CD14-positive monocyte (primary cell): ENCODE measurements at places on chromosomes 2 and 18.

GRCh38 chr2:120794716-120795115 lies 59.0 kb downstream of the GLI2 start:
- no peak for DNase-seq

GRCh38 chr2:157233506-157233905 lies 24.0 kb upstream of the GALNT5 start:
- DNase-seq = no peak

DNA sequence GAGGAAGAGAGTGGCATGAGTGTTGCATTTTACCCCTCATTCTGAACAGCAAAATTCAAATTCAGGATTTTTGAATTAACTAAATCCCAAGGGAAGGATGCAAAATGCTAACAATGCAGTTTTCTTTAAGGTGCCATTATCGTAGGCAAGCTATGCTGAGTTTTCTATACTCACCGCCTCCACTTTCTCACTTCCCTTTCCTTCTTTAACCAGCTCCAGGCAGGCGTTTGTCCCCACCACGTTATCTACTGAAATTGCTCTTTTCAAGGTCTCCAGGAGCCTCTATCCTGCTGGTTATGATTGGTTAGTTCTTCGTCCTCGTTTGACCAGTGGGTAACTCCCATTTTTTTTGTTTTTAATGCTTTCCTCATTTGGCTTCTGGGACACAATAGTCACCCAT lies 1.8 kb upstream of the CPO start:
- no peak for DNase-seq

DNA sequence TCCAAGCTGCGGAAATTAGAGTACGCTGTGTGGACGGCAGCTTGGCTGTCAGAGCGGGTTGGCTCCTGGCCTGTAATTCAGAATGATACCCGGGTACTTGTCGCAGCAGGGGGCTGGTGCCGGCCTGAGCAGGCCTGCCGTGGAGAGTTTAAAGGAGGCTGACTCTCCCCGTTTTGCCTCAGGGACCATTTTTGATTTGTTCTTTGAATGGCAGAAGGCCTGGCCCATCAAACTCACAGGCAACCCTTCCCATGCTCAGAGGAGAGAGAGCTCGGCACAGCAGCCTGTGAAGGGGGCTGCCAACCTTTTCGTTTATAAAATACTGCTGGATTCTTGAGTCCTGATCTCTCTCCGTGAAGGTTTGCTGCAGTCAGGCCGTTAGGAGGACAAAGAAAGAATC lies 151.3 kb downstream of the KLHL29 start:
- no peak for DNase-seq

DNA sequence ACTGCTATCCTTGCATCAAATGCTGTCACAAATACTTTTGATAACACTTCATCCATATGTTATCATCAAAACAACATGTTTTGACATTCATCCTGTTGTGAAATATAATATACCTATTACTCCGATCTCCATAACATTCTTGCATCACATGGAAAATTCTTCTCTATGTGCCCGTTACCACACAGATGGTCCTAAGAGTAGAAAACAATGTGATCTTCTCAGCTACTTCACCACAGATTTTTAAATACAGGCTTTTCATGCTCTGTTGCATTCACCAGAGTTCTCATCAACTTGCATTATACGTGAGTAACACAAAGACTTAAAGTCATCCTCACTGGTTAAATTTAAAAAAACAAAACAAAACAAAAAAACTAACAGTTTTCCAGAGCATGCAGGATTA lies 1603.3 kb upstream of the ZEB2 start:
- DNase-seq = no peak

DNA sequence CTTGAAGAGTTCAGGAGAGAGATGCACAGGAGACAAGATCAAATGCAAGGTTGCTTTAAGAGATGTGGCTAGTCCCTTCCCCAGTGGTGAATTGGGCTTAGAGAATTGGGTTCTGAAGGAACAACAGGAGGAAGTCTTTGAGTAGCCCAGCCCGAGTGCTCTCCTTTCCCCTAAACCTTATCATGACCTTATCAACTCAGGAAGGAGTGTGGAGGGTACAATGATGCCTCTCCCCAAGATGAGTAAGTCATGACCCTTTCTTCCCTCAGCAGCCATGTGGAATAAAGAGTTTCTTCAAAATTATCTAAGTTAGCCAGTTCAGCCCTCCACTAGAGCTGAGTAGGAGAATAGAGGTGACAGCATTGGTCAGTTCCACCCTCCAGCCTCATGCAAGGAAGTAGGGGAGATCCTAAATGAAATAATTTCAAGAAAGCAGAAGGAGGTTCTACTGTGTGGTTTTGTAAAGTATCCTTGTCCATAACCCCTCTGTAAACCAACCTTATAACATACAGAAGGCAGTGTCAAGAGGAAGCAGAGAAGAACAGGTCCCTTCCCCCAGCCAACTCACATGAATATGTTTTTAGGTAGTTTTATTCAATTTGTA lies 88.4 kb downstream of the ARHGAP15 start:
- peak; percentile 47 for DNase-seq

DNA sequence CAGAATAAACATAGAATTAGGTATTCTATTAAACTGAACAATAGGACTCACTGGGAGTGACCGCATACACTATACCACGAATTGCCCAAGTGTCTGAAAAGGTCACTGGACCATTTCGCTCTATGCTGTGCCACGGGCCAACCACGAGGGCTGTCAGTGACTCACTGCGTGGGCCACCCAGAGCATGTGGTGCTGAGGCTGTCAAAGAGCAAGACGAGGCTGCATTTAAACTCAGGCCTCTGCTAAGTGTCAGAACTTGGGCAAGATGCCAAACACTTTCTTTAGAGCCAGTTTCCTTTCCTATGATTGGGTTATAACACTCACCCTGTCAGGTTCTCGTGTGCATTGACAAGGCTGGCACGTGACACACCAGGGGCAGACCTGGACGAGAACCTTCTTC lies 97.5 kb downstream of the SH3YL1 start:
- DNase-seq = no peak

GRCh38 chr2:186477790-186478189 lies 8.3 kb upstream of the ZC3H15 start:
- DNase-seq = peak; percentile 48

DNA sequence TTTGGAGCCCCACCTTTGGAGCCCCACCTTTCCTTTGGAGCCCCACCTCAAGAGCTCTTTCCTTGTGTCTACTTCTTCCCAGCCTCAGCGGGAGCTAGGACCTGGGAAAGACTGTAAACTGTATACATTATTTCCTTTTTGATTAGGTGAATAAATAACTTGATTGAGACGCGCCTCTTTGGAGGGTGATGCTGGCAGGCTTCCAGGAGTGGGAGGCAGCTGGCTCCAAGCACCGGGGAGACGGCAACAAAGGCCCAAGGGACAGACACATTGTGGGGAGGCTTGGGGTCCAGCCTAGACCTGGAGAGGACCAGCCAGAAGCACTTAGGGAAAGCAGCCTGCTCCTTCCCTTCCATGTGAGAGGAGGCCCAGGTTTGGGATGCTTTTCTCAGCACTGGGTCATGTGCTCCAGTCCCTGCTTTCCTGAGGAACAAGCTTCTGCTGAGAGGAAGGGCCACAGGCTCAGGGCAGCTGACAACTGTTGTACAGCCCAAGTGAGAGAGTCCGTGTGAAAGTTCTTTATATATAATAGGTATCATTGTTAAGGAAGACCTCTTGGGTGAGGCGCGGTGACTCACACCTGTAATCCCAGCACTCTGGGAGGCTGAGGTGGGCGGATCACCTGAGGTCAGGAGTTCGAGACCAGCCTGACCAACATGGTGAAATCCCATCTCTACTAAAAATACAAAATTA lies 297.2 kb upstream of the SLC14A2 start:
- no peak for DNase-seq

DNA sequence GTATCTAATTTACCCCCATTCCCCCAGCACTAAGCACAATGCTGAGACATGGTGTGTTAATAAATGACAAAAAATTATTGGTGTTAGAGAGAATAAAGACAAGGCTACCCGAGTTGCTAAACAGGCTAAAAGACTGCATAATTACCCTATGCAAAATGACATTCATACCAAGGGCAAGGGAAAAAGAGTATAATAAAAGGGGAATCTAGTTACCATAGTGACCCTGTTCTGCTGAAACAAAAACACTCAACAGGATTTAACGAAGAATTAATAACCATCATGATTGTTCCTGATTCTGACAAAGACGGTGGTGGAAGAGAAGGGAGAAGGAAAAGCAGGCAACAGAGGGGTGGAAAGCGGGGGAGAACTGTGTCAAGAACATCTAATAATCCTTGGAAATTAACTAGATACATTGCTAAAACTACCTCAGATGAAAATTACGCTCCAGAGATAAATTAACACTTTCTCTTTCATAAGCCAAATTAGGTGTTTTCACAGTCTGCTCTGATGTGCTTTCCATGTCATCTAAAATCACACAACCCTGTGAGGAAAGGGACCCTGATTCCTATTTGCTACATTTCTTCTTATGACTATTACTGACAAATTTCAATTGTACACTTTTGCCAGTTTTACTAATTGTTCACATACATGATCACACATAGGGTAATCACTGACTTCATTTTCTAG lies 25.5 kb downstream of the TTR start:
- no peak for DNase-seq

DNA sequence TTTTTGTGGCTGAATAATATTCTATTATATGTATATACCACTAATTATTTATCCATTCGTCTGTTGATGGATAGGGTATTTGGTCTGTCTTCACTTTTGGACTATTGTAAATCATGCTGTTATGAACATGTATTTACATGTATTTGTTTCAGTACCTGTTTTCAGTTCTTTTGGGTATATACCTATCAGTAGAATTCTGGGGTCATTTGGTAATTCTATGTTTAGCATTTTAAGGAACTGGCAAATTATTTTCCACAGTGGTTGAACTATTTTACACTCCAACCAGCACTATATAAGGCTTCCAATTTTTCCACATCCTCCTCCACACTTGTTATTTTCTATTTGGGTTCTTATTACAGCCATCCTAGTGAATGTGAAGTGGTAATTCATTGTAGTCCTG lies 12.4 kb upstream of the TANK start:
- no peak for DNase-seq
